ENCODE measurements at places on chromosomes 6 and 20.

DNA sequence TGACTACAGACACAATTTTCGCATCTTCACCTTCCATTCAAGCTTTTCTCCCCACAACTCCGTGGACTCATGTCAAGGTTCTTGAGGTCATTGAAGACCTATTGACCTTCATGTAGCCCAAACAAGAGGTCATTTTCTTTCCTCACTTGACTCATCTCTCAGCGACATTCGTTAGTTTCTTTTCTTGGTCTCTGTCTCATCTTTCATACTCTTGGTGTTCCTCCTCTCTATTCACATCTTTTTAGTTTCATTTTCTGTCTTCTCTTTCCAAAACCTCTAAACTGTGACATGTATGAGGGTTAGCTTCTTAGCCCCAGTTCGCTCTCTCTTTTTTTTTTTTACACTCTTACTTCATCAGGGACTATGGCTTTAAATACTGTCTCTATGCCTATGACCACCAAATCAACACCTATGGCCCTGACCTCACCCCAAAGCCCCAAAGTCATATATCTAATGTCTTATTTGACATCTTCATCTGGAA, 128.6 kb upstream of the BACH2 start:
- DNase-seq = no peak

GRCh38 chr6:5053038-5053437, 32.1 kb upstream of the PPP1R3G start:
- no peak for DNase-seq

DNA sequence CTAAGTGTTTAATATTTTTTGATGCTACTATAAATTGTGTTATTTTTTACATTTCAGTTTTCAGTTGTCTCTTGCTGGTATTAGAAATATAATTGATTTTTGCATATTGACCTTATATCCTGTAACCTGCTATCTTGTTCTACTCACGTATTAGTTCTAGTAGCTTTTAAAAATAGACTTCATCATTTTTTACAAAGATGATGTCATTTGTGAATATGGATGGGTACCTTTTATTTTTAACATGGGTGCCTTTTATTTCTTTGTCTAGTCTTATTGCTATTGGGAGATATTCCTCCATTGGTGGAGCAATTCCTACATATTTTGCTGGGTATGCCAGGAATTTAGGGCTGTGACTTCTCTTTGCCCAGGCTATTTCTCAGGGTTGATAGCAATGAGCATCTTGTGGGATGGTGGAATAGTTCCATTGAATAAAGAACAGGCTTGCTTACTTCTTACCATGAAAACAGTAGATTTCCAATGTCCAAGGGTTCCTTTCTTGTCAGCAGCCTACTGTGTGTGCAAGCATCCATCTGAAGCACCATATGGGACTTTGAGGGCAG, 149.7 kb downstream of the CARMIL1 start:
- no peak for DNase-seq

DNA sequence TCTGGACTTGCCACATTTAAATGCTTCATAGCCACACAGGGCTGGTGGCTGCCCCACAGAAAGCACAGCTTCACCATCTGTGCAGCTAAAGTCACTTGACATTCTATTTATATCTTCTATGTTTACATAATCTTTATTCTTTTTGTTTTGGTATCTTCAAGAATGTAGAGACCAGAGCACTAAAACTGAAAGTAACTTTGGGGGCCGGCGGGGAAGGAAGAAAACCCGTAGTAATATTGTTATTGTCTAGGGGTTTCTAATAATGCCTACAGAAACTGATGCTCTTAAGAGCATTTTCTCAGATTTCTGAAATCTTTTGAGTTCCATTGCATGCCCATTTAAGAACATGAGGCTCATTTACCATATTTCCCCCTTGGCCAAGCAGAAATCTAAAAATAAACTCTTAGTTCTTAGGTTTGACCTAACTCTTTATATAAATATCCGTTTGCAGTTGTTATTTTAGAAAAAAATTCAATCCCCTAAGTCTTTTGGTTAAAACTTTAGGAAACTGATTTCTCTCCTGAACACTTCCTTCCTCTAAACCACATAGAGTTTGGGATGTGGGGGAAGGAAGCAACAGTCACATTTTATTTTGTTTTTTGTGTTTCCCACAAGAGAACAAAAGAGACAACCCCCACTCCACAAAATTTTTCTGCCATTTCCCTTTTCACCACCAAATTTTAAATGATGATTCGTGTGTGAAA, 207.6 kb downstream of the OGFRL1 start:
- DNase-seq = no peak

- peak; percentile 59 for DNase-seq
Measured at GRCh38 chr20:53934421-53935343, 135.7 kb downstream of the BCAS1 start.

DNA sequence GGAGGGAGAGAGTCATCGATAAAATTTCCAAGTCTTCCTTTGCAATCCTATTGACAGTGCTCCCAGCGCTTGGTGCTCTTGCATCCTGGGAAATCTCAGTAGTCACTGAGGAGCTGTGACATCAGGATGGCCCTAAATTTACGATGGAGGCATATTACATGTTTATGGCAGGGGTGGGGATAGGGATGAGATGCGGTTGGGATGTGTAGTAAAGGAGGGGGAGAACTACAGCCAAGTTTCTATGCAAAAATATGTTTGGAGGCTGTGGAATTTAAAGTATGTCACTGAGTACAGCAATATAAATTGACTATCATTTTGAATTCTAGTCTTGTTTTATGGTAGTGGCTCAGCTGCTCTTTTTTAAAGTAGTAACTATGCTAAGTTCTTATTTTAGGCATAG, 544.9 kb downstream of the PKHD1 start:
- DNase-seq = no peak

- no peak for DNase-seq
Measured at GRCh38 chr20:59988141-59988540, 29.9 kb downstream of the CDH26 start.

DNA sequence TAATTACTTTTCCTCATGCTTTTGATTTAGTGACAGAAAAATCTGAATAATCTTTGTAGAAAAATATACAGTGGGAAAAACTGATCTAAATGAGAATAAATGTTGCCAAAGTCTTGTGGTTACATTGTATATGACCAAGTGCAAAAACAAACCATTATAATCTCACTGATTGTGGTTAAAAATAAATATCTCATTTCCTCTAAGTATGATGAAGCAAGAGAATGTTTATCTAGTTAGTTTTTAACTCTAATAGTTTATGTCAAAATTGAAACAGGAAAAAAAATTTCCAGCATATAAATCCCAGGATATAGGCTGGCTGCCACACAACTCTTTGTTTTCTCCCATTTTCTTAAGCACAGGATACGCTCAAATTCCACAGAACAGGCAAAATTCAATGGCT, 392.7 kb upstream of the ID4 start:
- no peak for DNase-seq

DNA sequence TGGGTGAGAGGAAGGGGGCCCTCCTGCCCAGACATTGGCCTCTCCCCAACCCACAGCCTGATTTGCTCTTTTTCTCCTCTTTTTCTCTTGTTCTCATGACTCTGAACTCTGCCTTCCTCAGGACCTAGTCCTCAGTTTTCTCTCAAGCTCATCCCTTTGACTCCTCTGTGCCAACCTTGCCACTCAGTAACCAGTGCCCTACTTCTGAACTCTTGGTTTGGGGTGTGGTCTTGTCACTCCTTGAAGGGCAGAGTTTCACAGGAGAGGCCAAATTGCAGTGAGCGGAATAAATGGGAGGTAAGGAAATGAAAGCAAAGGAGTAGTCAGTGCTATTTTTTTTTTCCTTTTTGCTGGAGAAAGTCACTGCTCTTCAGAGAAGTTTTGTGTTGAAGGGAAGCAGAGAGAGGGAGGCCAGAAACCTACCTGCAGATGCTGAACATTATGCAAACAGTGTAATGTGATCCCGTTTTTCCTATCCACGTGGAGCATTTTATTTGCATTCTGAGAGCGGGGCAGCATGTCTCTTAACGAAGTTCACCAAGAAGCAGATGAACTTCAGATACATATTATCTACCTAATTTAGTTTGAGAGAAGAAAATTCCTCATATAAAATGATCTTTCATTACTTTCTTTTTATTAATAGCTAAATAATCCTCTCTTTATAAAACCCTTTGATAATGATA, 26.9 kb downstream of the CFAP61 start:
- no peak for DNase-seq

DNA sequence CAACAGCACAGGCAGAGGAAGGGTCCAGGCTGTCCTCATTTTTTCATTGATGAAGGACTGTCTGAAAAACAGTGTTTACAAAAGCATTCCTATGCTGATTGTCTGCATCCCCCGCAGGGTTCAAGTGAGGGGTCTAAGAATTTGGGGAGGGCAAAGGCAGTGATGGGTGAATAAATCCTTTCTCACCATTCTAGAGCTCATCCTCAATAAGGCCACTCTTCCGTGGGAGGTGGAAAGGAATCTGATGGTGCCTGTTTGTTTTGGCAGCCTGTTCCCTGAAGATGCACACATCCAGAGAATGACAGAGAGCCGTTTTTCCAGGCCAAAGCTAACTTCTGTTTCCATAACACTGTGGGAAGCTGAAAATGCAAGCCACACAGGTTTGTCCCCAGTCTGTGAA, 164.5 kb downstream of the MOXD1 start:
- DNase-seq = peak; percentile 74

- no peak for DNase-seq
Measured at GRCh38 chr6:52176550-52176949, 9.6 kb upstream of the IL17A start.

GRCh38 chr6:40336296-40336695, 250.9 kb downstream of the LRFN2 start:
- no peak for DNase-seq

GRCh38 chr6:82298012-82298411, 50.5 kb upstream of the IBTK start:
- no peak for DNase-seq

DNA sequence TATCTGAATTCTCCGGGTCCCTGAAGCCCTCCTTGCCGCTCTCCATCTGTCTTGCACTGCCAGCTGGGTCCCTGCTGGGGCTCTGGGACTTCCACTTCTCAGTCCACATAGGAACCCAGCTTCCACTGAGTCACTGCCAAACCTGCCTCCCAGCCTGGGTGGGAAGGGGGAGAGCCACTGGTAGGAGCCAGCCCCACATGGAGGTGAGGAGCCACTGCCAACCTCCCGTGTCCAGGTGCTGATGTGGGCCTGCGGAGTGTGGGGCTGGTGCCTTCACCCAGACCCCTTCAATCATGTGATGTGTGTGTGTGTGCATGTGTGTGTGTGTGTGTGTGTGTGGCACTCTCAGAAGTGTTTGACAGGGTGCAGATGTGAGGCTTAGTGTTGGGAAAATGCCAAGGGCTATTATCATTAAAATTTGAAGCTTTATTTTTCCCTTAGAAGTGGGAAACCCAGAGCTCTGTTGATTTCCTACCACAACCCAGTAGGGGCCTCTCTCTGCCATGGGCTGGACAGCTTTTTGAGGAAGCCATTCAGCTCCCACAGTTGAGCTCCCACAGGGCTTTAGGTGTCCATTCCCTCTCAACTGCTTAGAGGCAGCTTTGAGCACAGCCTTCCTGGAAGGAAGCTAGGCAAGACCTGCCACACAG, 9.3 kb upstream of the SGK2 start:
- no peak for DNase-seq

- DNase-seq = peak; percentile 52
Measured at GRCh38 chr20:62301773-62302340, 940 bp upstream of the ADRM1 start.

DNA sequence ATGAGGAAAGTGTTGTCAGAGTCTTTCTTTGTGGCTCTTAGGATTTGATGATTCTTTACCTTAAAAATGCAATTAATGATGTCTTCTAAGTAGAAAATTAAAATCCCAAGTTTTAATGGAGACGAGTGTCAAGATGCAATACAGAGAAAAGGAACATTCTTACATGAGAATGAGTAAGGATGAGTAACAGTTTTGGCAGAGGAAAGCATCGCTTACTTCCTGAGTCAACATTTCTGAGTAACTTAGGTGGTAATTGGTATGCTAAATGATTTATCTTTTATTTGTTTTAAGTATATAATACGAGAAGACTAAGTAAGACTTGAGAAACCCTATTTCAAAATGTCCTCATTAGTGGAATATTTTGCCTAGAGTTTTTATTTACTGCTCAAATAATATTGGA, 101.3 kb downstream of the RTN4IP1 start:
- DNase-seq = peak; percentile 96

DNA sequence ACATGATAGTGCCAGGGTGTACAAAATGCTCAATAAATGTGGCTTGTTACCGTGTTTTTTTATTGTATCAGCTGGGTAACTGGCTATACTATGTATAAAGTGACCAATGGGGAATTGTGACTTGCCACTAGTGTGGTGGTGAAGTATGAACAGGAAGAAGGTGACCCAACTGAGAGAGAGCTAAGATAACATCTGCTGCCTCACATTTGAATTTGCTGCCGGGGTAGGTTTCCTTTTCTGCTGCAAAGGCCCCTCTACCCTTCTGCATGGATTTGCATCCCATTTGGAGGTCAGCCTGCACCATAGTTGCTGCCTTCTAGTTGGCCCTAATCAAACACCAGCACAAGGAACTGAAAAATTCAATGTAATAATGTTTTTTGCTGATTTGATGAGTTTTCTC, 24.1 kb downstream of the IL17A start:
- DNase-seq = no peak

GRCh38 chr6:112034616-112034995, 19.3 kb upstream of the CCN6 start:
- DNase-seq = no peak

- no peak for DNase-seq
Measured at GRCh38 chr20:46767127-46767761, 57.8 kb downstream of the SLC2A10 start.

DNA sequence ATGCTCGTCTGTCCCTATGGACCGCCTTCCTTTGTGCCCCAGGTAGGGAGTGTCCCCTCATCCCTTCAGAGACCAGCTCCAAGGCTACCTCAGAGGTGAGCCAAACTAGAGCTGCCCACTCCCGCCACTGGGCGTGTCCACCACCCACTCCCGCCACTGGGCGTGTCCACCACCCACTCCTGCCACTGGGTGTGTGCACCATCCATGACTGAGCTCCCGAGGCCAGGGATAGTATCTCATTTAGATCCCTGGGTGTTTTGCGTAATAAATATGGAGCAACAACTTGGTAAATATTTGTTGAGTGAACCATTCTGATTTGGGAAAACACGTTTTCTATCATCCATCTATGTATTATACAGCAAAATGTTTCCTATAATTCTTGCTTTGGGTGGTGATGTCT, 68.8 kb downstream of the ZBTB2 start:
- DNase-seq = no peak

- DNase-seq = no peak
Measured at GRCh38 chr6:46072866-46073265, 56.9 kb upstream of the ENPP4 start.

GRCh38 chr6:42166444-42167141, 6.6 kb upstream of the GUCA1A start:
- no peak for DNase-seq

DNA sequence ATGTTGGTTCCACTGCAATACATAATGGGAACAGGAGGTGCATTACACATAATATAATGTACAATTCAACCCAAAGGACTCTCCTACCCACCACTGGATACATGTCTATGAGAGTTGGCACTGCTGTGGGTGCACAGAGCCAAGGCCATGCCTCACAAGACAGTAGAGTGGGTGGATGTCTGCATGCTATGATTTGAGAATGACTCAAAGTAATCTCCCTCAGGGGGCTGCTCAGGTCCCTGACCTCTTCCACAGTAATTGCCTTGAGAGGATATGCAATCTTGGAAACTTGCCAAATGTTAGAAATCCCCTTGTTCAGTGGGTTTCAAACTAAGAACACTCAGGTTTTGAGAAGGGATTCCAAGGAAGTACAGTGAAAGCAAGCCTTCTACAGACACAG, 79.0 kb downstream of the ANKEF1 start:
- no peak for DNase-seq
